ENCODE measurements at places on chromosomes 12 and 14.

GRCh38 chr12:43208627-43209026 is 343.4 kb downstream of the ADAMTS20 start:
- no peak for DNase-seq

DNA sequence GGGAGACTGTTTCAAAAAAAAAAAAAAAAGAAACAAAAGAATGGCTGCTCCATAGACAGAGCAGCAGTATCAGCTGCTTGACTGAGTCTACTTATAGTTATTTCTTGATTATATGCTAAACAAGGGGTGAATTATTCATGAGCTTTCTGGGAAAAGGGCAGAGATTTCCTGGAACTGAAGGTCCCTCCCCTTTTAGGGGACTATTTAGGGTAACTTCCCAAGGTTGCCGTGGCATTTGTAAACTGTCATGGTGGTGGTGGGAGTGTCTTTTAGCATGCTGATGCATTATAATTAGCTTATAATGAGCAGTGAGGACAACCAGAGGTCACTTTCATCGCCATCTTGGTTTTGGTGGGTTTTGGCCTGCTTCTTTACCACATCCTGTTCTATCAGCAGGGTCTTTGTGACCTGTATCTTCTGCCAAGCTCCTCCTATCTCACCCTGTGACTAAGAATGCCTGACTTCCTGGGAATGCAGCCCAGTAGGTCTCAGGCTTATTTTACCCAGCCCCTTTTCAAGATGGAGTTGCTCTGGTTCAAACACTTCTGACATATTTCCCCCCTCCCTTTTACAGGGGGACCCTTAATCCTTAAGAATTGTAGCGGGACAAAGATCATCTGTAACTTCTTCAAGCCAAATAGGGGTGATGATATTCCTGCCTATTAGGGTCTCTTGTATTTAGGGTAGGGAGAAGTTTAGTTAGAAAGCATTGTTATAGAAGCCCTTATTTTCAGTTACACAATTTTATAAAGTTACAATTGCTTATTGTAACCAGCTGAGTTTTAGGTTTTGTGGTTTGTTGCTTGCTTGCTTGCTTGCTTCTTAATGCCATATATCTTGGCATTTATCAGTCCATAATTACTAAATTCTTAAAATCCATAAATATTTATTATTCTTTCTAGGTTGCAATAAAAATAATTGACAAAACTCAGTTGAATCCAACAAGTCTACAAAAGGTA is 42.5 kb downstream of the MARK3 start:
- DNase-seq, result no peak

- no peak for DNase-seq
Observed at GRCh38 chr12:125069616-125070015, 4.4 kb downstream of the AACS start.

GRCh38 chr14:36068777-36069534 is 107.6 kb downstream of the PTCSC3 start:
- no peak for DNase-seq

DNA sequence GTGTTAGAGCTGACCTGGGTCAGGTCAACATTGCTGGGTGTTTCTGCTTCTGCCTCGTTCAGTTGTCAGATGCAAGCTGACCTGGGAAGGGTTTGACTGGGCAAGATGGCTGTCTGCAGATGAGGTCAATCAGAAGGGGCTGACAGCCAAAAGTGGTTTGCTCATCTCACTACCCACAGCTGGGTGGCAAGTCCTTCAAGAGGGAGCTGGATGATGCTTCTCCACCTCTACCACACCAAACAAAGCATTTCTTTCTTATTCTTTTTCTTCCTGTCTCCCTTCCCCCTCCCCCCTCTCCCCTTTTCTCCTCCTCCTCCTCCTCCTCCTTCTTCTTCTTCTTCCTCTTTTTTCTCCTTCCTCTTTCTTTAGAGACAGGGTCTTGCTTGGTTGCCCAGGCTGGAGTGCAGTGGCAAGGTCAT is 268.2 kb upstream of the PLEKHG7 start:
- DNase-seq, result no peak

- no peak for DNase-seq
Observed at GRCh38 chr12:56165369-56165768, 7.2 kb downstream of the MYL6 start.

- no peak for DNase-seq
Observed at GRCh38 chr14:63468294-63468693, 74.9 kb downstream of the PPP2R5E start.

DNA sequence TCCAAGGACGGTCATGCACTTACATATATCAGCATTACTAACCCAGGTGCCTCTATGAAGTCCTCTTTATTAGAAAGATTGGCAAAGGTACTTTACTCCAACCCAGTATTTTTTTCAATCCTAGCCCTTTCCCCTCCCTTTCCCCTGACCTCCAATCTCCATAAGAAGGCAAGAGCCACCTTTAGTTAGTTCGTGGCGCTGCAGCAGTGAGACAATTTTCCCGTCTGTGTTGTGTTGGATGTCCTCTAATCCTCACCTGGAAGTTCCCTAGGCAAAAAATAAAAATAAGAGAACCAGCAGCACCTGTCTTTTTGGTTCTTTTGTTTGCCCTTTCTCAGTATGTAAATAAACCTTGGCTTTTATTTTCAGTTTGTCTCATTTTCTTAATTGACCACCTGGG is 439.6 kb upstream of the LRFN5 start:
- DNase-seq, result no peak

DNA sequence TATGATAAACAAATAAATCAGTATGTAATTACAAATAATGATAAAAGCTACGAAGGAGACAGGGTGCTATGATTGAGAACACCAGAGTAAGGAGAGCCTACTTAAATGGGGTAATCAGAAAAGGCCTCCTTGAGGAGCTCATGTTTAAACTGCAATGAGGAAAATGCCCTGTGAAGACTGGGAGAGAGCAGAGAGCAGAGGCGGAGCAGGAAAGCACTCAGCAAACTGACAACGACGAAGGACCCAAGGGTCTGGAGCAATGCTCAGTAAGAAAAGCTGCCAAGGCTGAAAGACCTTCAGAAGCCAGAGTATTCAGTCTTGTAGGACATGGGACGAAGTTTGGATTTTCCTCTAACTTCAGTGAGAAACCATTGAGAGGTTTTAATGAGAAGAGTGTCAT is 114.2 kb upstream of the PLEKHA5 start:
- no peak for DNase-seq

DNA sequence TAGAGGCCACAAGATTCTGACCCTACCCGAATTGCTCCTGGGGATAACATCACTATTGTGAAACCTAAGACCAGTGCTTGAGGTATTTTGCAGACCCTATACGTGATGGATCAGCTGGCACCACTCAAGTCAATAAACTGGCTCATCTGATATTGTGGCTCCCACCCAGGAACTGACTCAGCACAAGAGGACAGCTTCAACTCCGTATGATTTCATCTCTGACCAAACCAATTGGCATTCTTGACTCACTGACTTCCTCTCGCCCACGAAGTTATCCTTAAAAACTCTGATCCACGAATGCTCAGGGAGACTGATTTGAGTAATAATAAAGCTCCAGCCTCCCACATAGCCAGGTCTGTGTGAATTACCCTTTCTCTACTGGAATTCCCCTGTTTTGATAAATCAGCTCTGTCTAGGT is 1036.1 kb upstream of the TMEM132C start:
- DNase-seq, result no peak

DNA sequence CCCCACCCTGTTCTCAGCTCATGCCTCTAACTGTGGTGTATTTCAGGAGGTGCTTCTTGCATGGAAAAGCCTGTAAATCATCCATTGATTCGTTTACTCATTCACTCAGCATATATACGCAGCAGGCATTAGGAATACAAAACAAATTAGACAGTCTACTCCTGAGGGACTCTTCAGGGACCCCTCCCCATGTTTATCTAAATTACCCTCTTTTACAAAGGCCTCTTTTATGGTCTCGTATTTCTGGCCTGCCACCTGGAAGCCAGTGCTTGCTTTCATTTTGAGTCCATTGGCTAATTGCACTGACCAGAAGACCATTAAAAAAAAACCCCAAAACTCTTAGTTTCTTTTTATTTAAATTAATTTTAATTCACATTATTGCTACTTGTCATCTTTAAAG is 134.4 kb downstream of the DACT1 start:
- DNase-seq, result no peak

- no peak for DNase-seq
Observed at GRCh38 chr12:3097836-3098235, 20.7 kb downstream of the TSPAN9 start.

DNA sequence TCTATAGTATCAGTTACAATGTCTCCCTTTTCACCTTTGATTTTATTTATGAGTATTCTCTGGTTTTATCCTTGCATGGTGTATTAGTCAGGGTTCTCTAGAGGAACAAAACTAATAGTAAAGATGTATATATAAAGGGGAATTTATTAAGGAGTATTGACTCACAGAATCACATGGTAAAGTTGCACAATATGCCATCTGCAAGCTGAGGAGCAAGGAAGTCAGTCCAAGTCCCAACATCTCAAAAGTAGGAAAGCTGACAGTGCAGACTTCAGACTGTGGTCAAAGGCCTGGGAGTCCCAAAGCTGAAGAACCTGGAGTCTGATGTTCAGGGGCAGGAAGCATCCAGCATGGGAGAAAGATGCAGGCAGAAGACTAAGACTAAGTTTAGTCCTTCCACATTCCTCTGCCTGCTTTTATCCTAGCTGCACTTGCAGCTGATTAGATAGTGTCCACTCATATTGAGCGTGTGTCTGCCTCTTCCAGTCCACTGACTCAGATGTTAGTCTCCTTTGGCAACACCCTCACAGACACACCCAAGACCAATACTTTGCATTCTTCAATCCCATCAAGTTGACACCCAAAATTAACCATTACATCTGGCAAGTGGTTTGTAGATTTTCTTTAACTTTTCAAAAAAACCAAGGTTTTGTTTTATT is 308.0 kb upstream of the LMO3 start:
- no peak for DNase-seq

DNA sequence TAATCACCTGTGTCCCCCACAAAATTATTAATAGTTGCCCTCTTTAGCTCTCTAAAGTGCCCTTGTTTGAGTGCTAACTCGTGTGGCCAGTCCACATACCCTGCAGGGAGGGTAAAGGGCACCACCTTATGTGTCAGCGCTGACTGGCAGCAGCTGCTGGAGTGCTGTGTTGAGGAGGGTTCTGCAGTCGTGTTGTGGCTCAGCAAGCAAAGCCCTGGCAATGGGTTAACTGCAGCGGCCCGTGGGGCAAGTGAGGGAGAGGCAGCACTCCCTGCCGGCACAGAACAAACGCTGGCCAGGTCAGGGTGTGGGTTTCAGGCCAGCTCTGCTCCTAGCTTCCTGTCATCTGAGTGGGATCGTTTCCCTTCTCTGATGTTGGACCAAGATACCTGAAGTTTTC is 369.8 kb downstream of the CACNA1C start:
- DNase-seq, result no peak

DNA sequence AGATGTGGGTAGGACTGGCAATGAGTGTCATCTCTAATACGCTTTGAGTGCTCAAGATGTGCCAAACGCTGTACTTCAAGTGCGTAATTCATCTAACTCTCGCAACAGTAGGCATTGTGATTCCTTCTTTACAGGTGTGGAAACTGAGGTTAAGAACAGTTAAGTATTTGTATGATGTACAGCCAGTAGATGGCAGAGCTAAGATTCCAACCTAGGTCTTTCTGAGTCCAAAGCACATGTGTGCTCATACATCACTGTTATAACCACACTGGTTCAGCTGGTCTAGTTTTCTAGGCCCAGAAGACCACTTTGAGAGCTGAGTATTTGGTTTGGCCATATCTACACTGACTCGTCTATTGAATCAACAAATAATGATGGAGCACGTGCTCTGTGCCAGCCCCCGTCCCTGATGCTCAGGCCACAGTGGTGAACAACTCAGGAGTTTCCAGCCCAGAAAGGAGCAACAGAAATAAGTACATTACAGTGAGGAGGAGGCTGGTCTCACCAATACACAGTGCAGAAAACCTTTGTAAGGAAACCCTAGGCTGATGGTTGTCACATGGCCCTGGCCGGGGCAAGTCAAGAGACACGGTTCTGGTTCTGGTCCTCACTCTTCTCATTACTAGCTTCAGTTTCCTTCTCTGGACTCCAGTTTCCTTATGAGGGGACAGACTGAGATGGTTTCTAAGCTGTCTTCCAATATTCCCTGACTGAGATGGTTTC is 69.3 kb upstream of the SCN8A start:
- no peak for DNase-seq

DNA sequence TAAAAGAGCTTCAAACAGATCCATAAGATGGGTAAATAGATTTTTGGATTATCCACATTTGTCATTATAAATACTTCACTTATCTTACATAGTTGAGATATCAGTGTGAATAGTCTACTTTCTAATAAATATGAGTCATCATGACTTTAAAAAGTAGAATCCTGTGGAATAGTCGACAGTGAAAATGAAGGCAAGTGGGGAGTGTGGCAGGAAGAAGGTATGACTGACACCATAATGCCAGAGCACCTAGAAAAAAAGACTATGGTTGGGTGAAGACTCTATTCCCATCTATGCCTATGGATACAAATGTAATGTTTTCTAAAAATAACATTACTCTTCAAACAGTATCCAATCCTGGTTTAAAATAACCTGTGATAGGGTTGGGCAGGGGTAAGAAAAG is 117.5 kb downstream of the MDGA2 start:
- DNase-seq, result no peak

GRCh38 chr12:89289720-89290119 is 62.6 kb downstream of the DUSP6 start:
- DNase-seq, result no peak

DNA sequence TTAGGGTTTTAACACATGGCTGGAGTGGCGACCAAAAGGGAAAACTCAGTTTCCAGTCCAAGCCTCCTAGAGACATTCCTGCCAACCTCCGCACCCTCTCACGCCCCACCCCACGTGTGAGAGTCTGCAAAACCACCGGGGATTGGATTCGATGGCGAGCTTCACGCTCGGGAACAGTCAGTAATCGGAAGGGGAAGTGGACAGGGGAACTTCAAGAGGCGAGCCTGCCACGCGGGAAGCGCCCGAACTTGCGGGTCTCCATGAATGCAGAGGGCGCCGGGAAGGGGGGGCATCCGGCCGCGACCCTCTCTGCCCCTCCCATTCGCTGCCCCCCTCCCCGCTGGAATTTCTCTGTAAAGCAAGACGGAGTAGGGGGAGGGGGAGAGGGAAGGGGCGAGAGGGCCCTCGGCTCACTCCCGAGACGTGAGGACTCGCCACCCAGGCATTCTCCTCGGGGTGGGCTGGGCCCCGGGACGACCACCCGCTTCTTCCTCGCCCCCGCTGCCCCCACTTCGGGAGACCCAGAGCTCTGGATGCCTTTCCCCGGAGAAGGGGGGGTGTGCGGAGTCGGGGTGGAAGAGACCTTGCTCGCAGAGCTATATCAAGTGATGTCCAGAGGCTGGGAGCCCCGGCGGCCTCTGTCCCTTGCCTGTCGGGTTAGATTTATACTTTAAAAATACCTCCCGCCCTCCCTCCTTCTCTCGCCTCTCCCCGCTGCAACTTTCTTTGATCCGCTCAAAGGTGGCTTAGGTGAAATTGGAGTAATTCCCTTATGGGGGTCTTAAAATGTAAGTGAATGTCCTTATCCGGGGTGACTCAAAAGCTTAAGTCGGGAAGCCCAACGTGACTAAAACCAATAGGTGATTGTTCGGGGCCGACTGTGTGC is 2.5 kb upstream of the CCND2 start:
- no peak for DNase-seq

- DNase-seq, result no peak
Observed at GRCh38 chr12:14403293-14403692, 37.8 kb downstream of the ATF7IP start.

DNA sequence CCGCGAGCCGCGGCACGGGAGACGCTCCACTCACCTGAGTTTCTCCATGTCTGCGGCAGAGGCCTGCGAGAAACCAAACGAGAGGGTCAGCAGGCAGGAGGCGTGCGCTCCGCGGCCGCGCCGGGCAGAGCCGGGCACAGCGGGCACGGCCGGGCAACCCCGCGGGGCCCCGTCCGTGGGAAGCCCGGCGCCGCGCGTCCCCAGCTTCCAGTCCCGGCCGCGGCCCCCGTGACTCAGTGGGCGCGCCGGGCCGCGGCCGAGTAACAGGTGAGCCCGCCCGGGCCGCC is 19.4 kb downstream of the BEGAIN start:
- no peak for DNase-seq

Measured in cortex of kidney (tissue), 1 donor.